ENCODE measurements at places on chromosomes 7 and 10.

GRCh38 chr7:84191261-84191660 lies 3.3 kb downstream of the SEMA3A start:
- DNase-seq: no peak

- DNase-seq: no peak
These were observed 181.3 kb upstream of the FZD1 start for GRCh38 chr7:91082852-91083495.

DNA sequence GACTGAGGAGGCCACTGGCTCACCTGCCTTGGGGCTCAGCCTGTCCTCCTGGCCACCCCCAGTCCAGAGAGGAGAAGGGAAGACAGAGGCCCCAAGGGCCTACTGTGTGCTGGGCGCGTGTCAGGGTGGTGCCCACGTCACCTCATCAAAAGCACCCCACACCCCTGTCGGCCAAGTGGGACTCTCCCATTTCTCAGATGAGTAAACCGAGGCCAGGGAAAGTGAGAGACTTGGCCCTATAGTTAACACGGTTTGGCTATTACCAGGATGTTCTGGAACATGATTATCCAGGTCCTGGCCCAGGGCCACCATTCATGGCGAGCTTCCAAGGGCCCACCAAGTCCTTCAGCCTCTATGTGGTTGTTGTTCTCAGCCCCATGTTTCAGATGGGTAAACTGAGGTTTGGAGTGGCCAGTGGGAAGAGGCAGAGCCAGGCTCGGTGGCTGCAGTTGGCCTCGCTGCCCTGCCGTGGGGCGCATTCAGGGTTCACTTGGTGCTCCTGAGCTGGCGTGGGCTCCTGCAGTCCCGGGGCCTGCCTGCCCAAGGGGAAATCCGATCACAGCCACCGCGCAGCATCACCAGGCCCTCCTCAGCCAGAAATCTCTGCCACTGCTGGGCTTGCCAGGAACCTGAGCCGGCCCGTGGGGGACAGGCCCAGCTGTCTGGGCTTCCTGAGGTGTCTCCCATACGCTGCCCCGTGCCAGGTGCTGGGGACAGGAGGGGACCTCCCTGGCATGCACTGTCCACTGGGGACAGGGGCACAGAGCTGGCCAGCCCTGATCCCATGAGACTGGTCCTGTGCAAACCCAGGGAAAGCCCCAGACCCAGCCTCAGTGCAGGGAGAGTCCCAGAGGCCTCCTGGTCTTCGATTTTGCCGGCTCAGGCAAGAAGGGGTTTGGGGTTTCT lies 117.7 kb upstream of the TNRC18 start:
- no peak for DNase-seq

DNA sequence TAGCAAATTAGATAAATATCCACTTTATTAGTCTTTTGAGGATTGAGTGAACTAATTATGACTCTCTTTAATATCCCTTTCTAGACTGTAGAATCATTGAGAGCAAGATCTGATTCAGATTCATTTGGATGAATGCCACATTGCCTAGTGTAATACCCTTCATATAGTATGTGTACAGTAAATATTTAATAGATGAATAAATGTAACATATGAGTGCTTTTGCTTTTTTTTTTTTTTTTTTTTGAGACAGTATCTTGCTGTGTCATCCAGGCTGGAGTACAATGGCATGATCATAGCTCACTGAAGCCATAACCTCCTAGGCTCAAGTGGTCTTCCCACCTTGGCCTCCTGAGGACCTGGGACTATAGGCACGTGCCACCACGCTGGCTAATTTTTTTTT lies 14.8 kb downstream of the SAMD8 start:
- no peak for DNase-seq

GRCh38 chr7:137146012-137146455 lies 197.5 kb downstream of the PTN start:
- no peak for DNase-seq

GRCh38 chr7:144747936-144748335 lies 87.9 kb downstream of the TPK1 start:
- no peak for DNase-seq

GRCh38 chr10:84593506-84593905 lies 265.1 kb downstream of the CCSER2 start:
- DNase-seq: no peak

DNA sequence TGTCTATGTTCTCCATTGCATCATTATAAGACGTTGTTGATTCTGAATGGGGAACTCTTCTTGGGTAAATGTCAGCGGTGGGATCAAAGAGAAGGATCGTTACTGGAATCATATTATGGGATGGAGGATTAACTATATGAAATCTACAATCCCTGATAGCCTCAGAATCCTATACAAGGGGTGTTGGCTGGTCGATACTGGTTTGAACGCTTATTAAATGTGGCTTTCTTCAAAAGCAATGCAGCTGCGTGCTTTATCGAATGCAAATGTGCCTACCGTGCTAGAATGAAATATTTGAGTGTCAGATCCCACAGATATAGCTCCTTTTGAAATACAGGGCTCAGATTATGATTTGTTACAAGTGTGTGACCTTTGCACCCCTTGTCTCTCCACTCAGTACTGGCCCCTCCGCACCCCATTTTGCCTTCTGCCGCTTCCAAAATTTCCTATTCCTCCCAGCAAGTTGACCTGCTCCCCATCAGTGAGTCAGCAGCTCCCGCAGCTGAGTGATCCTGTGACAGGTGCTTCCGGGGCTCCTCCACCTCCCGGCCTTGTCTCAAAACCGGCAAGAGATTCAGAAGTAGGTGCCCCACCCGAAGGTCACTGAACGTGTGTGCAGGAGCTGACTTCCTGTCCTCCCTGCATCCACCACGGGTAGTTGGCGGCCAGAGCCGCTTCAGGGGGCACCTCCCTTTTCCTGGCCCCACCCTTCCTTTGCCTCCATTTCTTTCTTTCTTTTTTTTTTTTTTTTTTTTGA lies 76.6 kb downstream of the PTPRE start:
- DNase-seq: no peak

DNA sequence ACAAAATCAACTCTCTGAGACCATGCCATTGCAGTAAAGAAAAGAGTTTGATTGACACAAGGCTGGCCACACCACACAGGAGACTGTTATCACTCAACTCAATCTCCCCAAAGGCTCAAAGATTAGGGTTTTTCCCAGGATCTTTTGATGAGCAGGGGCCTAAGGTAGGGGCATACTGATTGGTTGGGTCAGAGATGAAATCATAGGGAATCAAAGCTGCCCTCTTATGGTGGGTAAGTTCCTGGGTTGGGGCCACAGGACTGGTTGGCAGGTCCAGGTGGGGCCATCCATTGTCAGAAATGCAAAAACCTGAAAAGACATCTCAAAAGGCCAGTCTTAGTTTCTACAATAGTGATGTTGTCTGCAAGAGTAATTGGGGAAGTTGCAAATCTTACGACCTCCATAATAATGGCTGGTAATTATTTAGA lies 91.6 kb downstream of the AKR1D1 start:
- no peak for DNase-seq

DNA sequence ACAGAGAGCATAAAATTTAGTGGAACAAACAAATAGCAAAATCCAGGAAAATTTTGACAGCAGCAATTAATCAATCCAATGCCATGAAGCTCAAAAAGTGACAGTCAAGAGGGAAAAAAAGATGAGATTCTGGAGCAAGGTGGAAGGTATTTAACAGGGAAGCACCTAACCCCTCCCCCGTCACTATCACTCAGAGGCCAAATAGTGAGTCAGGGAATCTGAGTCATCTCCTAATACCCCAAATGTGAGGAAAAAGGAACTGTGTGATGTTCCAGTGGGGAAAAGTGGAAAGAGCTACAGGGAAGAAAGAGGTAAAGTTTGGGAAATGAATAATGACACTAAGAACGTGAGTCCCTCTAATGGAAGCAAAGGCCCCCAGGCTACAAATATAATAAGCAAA lies 113.2 kb upstream of the PHF14 start:
- no peak for DNase-seq

- no peak for DNase-seq
These were observed 171.4 kb downstream of the ZNF248 start for GRCh38 chr10:37685741-37686683.

GRCh38 chr7:97200018-97200417 lies 82.5 kb downstream of the SDHAF3 start:
- DNase-seq: no peak

DNA sequence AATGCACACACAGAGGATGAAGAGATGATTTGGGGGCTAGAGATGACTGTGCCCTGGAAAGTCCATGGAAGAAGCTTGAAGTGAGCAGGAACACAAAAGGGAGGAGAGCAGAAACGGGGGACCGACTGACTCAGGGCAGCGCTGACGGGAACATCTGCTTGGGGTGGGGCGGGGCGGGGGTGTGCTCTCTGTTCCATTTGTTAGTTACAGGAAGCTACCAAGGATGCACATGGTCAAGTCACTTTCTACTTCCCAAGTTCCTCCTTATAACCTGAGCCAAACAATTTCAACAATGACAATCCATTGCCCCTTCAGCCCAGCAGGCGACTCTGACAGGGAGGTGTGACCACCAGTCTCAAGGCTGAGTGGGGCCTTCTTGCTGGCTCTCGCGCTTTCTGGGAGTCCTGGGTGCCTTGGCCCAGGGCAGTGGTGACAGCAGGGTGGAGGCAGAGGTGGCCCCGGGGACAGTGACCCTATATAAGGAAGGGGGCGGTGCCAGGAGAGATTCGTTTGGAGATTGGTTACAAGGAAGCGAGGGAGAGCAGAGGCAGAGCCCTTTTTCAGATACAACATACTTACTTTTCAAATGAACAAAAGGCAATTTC lies 39.6 kb downstream of the CLEC2L start:
- no peak for DNase-seq

- no peak for DNase-seq
These were observed 3.1 kb downstream of the CYREN start for GRCh38 chr7:135167365-135167917.

GRCh38 chr10:126198681-126199080 lies 189.6 kb downstream of the ADAM12 start:
- DNase-seq: no peak

DNA sequence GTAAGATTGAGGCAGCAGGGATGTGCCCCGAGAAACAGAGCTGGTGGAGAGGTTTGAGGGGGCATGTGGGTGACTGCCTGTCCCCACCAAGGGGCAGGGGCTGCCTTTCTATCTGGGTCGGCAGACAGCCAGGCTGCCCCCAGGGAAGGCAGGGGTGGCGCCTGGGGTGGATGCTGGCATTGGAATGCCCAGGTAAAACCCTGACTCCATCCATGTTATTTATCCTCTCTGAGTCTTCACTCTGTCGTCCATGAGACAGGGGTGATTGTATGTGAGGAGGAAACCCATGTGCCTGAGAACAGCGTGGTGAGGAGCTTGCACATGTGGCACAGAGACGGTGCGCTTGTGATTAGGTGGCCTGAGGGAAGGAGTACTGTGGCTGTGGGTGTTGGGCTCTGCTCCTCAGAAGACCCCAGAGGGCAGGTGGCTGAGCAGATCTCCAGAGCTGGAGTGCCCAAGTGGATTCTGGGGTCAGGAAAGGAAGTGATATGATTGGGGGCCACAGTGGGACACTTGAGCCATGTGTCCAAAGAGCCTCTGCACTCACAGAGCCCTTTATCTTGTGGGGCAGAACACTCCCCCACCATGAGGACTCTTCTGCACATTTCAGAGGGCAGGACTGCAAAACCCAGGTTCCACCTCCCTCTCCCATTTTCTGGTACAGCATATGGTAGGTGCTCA lies 100.4 kb upstream of the RET start:
- DNase-seq: no peak

DNA sequence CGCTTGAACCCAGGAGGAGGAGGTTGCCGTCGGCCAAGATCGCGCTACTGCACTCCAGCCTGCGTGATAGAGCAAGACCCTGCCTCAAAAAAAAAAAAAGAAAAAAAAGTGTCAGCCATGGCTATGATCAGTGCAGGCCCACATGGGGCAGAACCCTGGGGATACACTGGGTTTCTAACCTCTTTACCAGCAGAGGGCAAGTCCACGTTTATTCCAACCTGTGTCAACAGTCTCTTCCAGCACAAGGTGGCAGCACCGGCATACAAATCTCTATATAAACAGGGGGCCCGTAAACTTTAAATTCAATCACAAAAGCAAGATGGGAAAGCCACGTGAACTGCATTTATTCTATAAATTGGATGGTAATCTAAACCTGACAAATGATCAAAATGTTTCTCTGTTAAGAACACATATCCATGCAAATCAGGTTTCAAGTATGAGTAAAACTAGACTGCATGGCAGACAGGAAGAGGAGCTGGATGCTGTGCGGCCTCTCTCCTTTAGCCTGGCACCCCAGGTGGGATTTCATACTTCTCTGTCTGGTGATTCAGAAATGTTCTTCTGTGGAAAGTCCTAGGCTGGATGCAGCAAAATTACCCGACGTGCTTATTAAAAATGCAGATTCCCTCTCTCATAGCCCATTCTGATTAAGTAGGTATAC lies 60.0 kb upstream of the STEAP1B start:
- DNase-seq: peak; percentile 34

DNA sequence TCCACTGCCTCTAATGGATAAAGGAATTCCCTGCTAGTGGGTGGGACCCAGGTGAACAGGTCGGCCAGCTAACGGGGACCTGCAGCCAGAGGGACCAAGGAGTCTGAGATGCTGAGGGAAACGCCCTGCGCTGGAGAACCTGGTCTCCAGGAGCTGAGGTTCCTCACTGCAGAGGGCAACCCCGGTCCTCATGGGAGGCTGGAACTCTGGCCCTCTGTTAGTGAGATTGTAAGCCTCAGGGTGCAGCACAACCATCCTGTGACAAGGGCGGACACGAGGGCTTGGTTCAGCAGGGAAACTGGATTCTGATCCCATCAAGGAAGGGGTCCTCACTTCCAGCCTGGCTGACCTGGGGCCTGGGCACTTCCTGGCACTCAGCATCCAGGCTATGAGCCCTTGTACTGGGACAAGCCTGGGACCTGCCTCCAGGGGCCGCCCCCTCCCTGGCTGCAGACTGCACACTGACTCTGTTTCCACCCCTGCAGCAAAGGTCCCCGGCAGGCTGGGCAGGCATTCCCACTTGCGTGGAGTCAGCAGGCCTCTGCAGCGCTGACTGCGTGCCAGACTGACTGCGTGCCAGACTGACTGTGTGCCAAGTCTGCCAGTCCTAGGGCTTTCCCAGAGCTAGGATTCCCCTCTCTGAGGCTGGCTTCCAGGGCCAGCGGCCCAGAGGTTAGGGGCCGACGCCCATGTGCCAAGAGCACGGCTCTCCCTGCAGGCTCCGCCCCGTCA lies 143.2 kb downstream of the MAPK8 start:
- no peak for DNase-seq

- DNase-seq: no peak
These were observed 205.3 kb downstream of the BUB3 start for GRCh38 chr10:123359539-123359938.

- no peak for DNase-seq
These were observed 23.9 kb downstream of the LOXL4 start for GRCh38 chr10:98244141-98244540.

- no peak for DNase-seq
These were observed 150.3 kb upstream of the FAM171A1 start for GRCh38 chr10:15521328-15521903.

GRCh38 chr10:63214571-63214970 lies 81.4 kb downstream of the NRBF2 start:
- no peak for DNase-seq

Data from stimulated activated CD4-positive, alpha-beta T cell treated with anti-CD3 and anti-CD28 coated beads, Interleukin-12 subunit alpha, Interleukin-12 subunit beta, amount 100 ng/mL, for 48 hours (primary cell).